ENCODE measurements at places on chromosomes 1 and 21. TPM values are rescaled to one million over a fixed set of nuclear protein-coding genes. Genes with fewer than 3 reads are reported as not detected.

ELOVL1 gene
- polyA plus RNA-seq: 42.8 TPM

SLC2A5 gene
- 0.64 TPM for polyA plus RNA-seq

EDN2 gene
- polyA plus RNA-seq: not detected

DNA sequence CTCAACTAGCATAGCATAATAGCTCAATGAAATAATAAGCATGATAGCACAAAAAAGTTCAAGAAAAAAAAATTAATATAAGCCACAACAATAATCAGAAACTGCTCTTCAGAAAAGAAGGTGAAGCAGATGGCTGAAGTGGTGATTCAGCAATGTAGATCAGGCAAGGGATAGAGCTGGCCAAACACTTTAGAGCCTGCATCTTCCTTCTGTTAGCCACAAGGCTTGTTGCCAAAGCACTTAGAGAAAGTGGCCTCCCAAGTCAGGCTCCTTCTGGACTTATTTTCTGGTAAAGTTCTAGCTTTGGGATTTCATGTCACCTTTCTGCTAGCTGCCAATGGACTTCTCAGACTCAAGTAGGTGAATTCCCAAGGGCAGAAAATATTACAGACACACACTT is 60.3 kb upstream of the C1orf87 start:
- DNase-seq: no peak

- no peak for DNase-seq
Measured at GRCh38 chr1:208857465-208857864, 613.3 kb upstream of the PLXNA2 start.

DNA sequence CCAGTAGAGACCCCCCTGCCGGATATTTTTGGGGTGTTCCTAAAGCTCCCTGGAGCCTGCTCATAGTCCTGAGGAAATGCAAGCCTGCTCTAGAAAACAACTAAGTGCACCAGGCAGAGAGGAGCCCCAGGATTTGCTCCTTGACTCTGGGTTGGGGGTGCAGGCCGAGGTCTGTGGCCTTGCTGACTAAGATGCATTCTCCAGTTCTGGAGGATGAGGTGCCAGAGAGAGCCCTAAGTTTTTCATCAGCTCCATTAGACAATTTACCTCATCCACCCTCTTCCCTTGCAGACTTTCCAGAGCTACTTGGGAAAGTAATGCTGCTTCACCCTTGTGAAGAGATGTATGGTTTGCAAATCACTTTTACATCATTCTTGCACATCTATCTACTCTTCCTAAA is 9.1 kb downstream of the TUFT1 start:
- no peak for DNase-seq

KRTAP19-1 gene
- polyA plus RNA-seq: not detected

RNU1-4 gene
- not detected for polyA plus RNA-seq

- DNase-seq: no peak
Measured at GRCh38 chr21:38234395-38235142, 22.2 kb upstream of the KCNJ15 start.

DNA sequence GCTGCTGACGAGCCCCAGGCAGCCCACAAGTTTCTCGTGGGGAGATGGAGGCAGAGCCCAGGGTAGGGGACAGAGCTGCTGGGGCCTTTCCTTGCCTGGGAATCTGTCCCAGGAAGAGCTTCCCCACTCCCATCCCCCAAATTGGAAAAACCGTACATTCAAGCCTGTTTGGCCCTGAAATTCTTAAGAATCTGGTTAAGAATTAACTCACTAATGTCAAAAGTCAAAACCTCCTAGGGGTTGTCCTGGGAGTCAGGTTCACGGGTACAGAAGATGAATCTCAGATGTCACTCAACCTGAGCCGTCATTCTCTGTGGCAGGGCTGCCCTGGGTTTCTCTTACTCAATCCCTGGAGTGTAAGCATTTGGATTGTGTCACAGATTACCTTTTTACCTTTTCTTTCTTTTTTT is 8.4 kb downstream of the C1orf115 start:
- no peak for DNase-seq

Data from ovary (tissue), 10 donors.